Stimulated activated naive CD4-positive, alpha-beta T cell (primary cell): ENCODE measurements at places on chromosomes 2 and 18.

- no peak for DNase-seq
These were observed 6.3 kb upstream of the EN1 start for GRCh38 chr2:118853651-118854291.

GRCh38 chr18:77111951-77112746 is 20.4 kb downstream of the MBP start:
- no peak for DNase-seq

- no peak for DNase-seq
These were observed 95.5 kb upstream of the AGAP1 start for GRCh38 chr2:235398321-235398720.

GRCh38 chr2:119929537-119929936 is 83.3 kb upstream of the EPB41L5 start:
- no peak for DNase-seq

DNA sequence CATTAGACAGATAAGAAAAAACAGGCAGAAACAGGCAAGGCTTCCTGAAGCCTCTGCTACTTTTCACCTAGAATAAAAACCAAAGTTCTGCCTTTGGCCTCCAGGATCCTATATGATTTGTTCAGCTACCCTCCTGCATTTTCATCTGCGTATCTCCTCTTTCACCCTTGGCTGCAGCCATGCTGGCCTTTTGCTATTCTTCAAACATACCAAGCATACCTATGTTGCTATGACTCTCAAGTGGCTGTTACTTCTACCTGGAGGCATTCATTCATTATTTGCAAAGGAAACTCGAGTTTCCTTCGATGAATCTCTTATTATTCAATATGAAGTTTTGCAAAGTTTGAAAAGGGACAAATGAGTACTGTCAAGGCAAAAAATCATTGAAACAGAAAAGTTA is 106.4 kb upstream of the HNMT start:
- DNase-seq: no peak

- no peak for DNase-seq
These were observed 55.0 kb downstream of the KLF7 start for GRCh38 chr2:207110715-207111114.

DNA sequence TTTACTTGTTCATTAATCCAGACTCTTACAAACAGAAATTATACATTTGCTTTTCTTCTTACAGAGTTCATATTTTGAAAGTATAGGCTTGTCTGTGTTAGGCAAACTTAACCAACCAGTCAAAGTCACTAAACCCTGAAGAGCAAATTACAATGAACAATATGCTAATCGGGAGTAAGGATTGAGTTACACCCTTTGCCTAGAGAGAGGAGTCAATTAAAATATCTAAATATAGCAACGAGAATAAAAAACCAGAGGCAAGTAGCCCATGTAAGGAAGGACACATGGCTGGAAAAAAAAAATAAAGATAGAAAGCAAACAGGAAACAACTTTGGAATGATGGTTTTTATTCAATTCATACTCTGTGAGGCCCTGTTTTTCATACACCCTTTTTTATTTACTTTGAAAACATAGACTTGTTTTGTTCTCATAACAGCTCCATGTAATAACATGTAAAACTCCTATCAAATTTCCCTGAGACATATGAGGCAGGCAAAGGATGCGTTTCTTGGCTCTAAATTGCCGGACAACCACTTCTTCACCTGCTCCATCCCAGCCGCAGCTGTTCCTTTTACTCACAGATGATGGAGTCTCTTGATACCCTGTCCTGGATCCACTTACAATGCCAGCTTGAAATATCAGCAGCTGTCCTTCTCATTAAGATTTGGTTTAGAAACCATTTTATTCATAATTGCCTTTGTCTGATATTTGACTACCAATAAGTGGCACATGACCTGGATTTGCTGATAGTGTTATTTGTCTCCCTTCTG is 767.7 kb upstream of the GCFC2 start:
- DNase-seq: no peak

DNA sequence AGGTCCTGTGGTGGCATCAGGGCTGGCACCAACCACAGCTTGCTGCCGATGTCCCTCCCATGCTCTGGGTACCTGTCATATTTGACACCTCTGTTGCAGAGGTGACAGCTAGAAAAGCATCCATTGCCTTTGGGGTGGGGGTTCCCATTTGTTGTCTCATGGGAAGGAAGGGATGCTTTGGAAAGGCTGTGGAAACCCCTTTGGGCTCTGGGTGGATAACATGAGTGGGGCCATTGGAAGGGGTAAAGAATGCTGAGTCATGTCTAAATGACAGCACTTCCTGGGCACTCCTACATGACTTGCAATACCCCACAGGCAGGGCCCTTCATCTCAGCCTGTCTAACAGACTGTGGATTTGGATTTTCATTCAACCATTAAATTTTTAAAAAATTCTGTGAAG is 27.8 kb downstream of the CTIF start:
- no peak for DNase-seq

GRCh38 chr18:39627936-39628335 is 2062.3 kb upstream of the CELF4 start:
- no peak for DNase-seq

DNA sequence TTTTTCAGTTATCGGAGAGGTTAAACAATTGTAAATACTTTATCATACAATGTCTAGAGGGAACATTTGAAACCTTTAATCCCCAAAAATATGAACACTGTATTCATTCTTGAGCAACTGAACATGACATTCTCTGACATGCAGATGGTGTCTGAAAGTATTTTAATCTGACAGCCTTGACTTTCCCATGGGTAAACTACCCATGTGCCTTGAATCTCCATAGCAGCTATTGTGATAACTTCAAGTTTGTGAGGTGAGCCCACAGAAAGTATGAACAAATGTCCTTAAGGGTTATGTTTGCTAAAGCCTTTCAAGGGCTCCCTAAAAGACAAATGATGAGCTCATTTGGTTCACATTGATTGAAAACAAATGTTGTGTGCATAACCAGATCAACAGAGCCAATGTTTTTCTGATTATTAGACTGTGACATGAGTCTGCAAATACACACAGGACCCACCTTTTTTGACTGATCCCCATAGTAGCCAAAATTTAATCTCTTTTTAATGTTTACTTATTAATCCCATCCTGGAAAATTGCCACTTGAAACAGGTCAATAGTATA is 1326.0 kb downstream of the LRP1B start:
- no peak for DNase-seq

DNA sequence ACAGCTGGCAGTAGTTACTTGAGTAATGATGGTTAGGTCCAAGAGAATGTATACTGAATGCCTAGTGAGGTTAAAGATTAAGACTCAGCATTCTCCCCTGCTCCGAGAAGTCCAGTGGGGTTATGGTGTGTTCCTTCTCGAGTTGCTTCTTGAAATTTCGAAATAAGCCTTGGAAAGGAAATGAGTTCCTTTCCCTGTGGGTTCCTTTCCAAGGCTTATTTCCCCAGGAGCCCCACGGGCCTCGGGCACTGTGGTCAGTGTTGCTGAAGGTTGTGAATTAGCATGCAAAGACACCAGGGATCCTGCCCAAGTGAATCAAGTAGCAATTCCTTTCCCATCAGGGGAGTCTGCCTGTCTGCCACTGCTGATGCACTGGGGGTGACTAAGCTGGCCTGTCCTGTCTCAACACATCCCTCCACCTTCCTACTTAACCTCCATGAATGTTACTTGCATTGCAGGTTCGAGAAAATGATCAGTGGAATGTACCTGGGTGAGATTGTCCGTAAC is 53.6 kb downstream of the HK2 start:
- DNase-seq: no peak

DNA sequence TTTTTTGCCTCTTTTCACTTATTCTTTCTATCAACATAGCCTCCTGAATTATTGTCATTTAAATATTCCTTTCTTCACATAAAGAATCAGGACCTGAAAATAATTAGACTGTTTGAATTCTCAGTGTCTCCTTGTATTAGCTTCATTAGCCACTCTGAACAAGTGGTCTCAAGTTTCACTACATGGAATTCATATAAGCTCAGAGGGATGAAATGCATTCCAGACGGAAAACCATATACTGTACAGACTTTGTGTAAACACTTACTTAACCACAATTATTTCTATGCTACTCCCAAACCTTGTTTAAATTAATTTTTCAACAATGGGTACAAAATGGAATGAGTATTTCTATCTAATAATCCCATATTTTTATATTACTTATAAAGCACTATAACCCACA is 53.4 kb downstream of the CHN1 start:
- DNase-seq: no peak

DNA sequence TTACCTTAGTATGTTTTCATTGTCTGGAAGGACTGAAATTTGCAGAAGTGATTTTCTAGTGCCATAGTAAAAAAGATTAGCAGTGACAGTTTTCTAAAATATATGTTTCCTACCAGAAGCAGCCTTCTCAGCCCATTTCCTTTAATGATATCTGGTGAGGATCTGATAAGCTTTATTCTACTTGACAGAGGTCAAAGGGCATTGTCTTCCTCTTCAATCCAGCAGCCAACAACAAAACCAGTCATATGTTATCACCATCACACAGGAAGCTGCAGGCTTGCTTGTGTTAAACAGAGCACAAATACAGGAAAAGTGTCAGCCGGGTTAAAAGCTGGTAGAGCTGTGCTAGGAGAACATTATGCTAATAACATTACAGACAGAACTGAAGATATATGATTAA is 35.6 kb upstream of the ZSWIM2 start:
- no peak for DNase-seq

- no peak for DNase-seq
These were observed 148.3 kb downstream of the SATB2 start for GRCh38 chr2:199309411-199309810.

GRCh38 chr2:162025121-162025911 is 48.7 kb downstream of the DPP4 start:
- DNase-seq: no peak

- no peak for DNase-seq
These were observed 215.6 kb upstream of the POU3F3 start for GRCh38 chr2:104638190-104638858.

DNA sequence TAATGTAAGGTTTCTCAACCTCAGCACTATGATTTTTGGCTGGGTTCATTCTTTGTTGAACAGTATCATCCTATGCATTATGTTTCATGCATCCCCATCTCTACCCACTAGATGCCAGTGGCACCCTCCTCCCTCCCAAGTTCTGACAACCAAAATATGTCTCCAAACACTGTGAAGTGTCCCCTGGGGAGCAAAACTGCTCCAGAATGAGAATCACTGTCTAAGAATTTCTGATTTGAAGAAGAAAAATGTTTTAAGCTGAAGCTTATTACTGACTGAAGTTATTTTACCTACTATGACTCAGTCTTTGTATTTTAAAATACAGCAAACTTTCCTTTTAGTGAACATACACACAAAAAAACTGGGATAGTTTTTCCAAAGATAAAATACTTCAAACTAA is 3.4 kb downstream of the THADA start:
- DNase-seq: no peak

- DNase-seq: no peak
These were observed 215.6 kb upstream of the PKDCC start for GRCh38 chr2:41832218-41832617.
